ENCODE measurements at places on chromosomes 13 and 19.

- DNase-seq: no peak
Measured at GRCh38 chr19:14432791-14433553, at the start of gene PKN1. TSS of gene PKN1 (plus strand) at chr19:14433306. CDS start at chr19:14433522, 216 bp downstream.

DNA sequence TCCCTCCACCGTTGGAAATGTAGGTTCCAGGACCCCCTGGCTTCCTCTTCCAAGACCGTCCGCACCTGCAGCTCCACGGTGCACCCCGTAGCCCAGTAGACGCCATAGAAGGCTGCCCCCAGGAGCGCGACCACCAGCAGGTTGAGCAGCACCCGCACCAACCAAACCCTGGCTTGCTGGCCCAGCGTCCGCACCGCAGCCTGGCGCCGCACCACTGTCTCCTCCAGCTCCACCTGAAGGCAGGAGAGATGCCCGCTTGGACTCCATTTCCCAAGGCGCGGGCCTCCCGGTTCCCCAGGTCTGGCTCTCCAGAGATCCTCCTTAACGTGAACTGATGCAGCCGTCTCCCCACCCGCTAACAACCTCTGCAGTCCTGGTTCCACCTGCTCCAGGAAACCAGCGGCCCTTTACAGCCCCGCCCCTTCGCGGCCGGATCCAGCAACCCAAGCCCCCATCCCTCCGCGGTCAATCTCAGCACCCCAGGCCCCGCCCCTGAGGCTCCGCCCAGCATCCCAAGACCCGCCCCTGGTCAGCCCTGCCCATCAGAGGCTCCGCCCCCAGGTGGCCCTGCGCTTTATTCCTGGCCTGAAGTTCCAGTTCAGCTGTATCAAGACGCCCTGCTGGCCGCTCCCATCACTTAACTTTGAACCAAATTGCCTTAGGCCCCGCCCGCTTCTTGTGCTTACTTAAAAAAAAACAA is 5.0 kb upstream of the LENG1 start:
- no peak for DNase-seq

- DNase-seq: no peak
Measured at GRCh38 chr13:43805681-43806128, 18.9 kb upstream of the ENOX1 start.

- DNase-seq: no peak
Measured at GRCh38 chr19:18340190-18340989, at the start of gene PGPEP1. TSS of gene PGPEP1 (plus strand) at chr19:18340598. CDS start at chr19:18340682, 84 bp downstream.

- DNase-seq: no peak
Measured at GRCh38 chr13:110306340-110306959, 507 bp downstream of the COL4A1 start.

DNA sequence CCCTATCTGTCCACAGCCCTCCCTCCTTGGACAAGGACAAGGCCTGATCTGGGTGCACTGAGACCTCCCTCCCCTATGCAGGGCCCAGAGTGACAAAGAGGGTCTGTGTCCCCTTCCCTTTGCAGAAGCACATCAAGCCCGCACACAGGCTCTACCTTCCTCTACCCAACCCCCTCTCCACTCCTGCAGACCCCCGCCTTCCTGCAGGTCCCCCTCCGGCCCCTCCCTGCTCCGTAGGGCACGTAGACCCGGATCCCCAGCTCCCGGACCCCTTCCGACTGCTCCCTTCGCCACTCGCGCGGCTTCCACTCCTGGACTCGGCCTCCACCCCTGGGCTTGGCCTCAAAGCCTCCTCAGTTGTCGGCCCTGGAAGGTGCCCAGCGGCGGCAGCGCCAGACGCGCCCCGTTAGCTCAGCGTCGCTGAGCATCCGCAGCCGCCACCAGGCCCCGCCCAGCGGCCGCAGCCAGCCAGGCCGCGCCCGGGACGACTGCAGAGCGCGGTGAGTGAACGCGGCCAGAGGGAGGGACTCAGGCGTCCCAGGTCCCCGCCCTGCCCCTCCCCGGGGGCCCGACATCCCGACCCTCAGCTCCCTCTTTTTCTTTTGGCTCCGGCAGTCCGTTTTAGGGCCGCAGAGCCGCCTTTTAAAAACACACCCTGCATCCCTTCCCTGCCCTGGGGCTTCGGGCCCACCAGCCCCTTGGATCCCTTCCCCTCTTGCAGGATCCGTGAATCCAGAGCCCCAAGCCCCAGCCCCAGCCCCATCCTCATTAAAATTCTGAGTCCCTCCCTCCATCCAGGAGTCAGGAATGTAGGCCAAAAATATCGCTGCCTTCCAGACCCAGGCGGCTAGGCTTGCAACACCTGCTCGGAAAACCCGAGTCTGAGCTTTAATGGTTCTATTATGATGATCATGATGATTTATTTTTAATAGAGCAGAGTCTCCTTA is 1.5 kb upstream of the MYADM start:
- DNase-seq: no peak

- DNase-seq: no peak
Measured at GRCh38 chr13:91270031-91270430, 77.5 kb upstream of the MIR17HG start.

- DNase-seq: no peak
Measured at GRCh38 chr19:57754091-57754673, 7.6 kb downstream of the ZNF776 start.

DNA sequence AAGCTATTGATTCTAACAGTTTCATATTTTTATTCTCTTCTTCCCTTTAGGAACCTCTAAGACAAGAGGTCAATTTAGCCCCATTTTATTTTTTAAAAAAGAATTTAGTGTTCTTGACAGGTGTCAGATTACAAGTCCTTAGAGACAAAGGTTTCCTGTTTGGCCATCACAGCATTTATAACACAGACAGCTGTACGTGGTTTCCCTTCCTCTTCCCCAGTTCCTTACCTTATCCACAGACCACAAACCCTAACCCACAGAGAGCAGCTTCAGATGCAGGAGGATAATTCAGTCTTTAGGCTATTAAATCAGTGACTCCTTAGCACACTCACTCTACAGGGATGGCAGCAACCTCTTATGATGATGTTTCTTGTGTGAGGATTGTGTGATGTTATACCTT is 1210.1 kb downstream of the DIAPH3 start:
- no peak for DNase-seq

- DNase-seq: no peak
Measured at GRCh38 chr13:46962281-46962941, 65.6 kb upstream of the HTR2A start.

All from AG09319 (cell line).